ENCODE measurements at places on chromosomes 13 and 19. TPM values are rescaled to one million over a fixed set of nuclear protein-coding genes. Genes with fewer than 3 reads are reported as not detected.

The TMC4 gene
- 1.3 TPM for total RNA-seq

The CCDC169 gene
- 0.45 TPM for total RNA-seq

The SIAH3 gene
- total RNA-seq, result not detected

The HS6ST3 gene
- total RNA-seq, result not detected

The FUT2 gene
- total RNA-seq, result not detected

The ADGRE2 gene
- 0.49 TPM for total RNA-seq

The FFAR1 gene
- total RNA-seq, result not detected

The DIAPH3 gene
- 24.9 TPM for total RNA-seq

The OR7C1 gene
- total RNA-seq, result not detected
